Epithelial cell of umbilical artery (primary cell): ENCODE measurements at places on chromosomes 16 and 17. TPM values are rescaled to one million over a fixed set of nuclear protein-coding genes. Genes with fewer than 3 reads are reported as not detected.

The MT1H gene
- not detected in 2 replicates for total RNA-seq

The AOC3 gene
- under 0.01 and 0.15 TPM in 2 replicates for total RNA-seq

The RDM1 gene
- 0.46 TPM in 1 of 2 replicates, not detected in the other for total RNA-seq

The KRT27 gene
- not detected in 2 replicates for total RNA-seq

The ADGRG3 gene
- total RNA-seq: not detected in 2 replicates
